ENCODE measurements at places on chromosomes 4 and X.

DNA sequence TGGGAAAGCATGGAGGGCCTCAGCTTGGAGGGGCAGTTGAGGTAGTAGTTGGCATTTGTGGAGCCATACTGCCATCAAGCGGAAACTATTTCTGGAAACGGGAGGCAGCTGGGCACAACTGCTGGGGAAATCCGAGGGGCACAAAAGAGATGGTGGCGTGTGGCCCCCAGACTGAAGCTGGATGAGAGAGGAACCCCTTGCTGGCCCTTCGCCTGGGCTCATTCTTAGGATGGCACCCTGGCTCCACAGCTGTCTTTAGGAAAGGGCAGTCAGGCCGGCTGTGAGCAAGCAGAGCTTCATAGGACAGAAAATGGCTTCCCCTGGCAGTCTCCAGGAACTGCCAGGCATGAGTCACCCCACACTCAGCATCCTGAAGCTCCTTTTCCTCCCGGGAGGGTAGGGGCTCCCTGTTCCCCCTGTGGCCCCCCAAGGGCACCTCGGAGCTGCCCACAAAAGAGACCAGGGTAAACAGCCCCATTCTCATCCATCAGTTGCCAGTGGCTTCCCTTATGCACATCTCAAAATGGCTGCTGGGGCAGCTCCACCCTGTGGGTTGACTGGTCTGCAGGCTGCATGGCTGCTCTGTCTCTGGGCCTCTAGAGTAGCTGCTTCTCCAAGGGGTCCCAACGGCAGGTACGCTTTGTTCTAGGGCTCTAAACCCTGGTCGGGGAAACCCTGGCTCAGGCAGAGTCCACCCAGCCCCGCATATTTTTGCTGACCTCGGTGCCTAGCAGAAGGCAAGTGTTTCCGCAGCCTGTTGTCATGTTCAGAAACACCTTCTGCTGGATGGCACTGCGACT is 64.7 kb downstream of the NBDY start:
- no peak overlapping the region for H3K27ac ChIP-seq
- H3K27me3 ChIP-seq = no peaks in the 10 kb centered on the region
- DNase-seq = no peak
- no peaks in the 10 kb centered on the region for H3K4me1 ChIP-seq

GRCh38 chr4:11228530-11228929 is 200.2 kb downstream of the HS3ST1 start:
- H3K4me1 ChIP-seq = peaks cover 11% of the 10 kb centered on the region
- DNase-seq = no peak
- H3K27ac ChIP-seq = no peak overlapping the region

- no peaks in the 10 kb centered on the region for H3K36me3 ChIP-seq
- no peak for DNase-seq
- H3K27me3 ChIP-seq = no peaks in the 10 kb centered on the region
- no peak overlapping the region for H3K27ac ChIP-seq
- no peak overlapping the region for H3K4me3 ChIP-seq
Observed at GRCh38 chr4:134505511-134505910, 303.9 kb upstream of the PABPC4L start.

DNA sequence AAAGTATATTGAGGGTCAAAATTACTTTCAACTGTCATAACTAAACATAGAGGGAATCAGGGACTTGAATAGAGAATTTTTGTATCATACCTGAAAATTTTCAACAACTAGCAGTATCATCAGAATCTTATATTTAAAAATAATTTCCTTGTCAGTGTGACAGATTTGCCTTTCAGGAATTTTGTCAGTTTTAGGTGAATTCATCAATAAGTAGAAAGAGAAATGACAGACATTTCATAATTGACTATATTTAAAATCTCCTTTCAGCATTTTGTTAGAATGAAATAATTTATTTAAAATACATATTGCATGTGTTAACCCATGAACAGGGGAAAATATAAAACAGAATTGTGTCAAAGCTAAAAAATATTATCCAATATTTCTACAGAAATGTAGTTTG is 8.6 kb upstream of the PDCL2 start:
- no peak overlapping the region for H3K27ac ChIP-seq
- H3K36me3 ChIP-seq = no peaks in the 10 kb centered on the region
- H3K4me3 ChIP-seq = no peak overlapping the region

DNA sequence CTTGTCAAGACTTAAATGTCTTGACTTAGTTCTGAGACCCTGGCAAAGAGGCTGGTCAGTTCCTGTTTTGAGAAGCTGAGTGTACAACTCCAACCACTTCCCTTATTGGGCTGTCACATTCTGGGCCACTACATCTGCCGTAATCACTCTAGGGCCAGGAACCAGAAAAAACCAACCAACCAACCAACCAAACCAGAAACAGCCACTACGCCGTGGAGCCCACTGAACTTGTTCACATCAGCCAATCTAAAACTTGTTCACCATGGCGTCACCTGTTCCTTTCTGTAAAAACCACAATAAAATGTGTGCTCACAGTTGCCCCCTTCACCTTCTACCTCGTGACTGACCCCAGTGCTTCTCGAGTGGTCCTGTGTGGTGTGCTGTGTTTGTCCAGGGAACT is 107.3 kb downstream of the JADE1 start:
- H3K36me3 ChIP-seq = no peaks in the 10 kb centered on the region
- H3K4me1 ChIP-seq = no peaks in the 10 kb centered on the region
- H3K27ac ChIP-seq = no peak overlapping the region
- no peak for DNase-seq
- no peaks in the 10 kb centered on the region for H3K27me3 ChIP-seq

Measured in ovary (tissue), 10 donors.